SK-MEL-5 (cell line): ENCODE measurements at places on chromosomes 4 and X.

- peak; percentile 8 for DNase-seq
Observed at GRCh38 chr4:23130845-23131244, 438.1 kb downstream of the GBA3 start.

DNA sequence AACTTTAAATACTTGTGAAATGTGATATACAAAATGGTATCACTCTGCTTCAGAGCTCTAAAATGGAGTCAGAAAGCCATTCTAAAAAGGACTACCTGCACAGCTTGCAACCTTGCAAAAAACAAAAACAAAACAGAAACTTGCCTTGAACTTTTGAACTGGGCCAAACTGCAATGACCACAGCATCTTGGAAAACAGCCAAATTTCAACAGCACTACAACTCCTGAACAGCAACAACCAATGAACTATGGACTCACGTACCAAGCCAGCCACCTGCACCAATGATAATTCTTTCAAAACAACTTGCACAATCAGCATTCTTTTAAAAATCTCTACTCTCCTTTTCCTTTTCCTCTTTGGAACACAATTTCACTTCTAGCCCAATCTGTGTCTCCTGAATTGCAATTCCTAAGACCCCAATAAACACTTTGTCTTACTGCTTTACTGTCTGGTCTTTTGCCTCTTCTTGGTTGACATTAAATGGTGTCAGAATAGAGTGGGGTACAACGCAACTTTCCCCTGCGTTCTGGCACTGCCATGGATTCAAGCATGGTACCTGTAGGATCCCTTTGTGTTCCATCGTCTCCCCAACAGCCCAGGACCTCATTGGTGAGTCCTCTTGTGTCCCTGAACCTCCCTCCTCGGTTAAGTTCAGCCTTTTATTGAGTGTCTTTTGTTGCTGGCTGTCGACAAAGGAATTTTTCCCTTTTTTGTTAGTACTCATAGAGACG lies 35.7 kb upstream of the FMR1 start:
- DNase-seq = no peak

GRCh38 chrX:49884290-49884862 lies 5.1 kb downstream of the USP27X start:
- DNase-seq = peak; percentile 78

DNA sequence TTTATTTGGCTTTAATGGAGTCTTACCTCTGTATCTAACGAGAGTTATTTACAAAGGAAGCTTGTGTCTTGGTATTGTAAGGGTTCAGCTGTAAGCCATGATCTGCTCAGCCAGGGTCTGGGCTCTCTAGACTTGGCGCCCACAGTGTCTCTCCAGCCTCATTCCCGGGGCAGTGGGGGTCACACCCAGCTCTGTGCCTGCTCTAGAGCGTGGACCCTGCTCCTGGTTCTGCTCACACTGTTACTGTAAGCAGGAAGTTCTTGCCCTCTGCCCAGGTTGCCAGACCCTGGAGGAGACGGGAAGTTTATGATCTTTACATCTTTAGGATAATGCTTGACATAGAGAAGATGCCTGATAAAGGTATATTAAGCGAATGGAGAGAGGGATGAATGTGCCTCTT lies 235.7 kb downstream of the PTTG2 start:
- DNase-seq = no peak

- no peak for DNase-seq
Observed at GRCh38 chrX:22396408-22396807, 123.7 kb downstream of the CBLL2 start.

- peak; percentile 36 for DNase-seq
Observed at GRCh38 chr4:41882625-41883347, 52.4 kb upstream of the TMEM33 start.

- no peak for DNase-seq
Observed at GRCh38 chr4:27592738-27593137, 732.1 kb downstream of the STIM2 start.

- no peak for DNase-seq
Observed at GRCh38 chr4:38497121-38497520, 166.9 kb upstream of the KLF3 start.

DNA sequence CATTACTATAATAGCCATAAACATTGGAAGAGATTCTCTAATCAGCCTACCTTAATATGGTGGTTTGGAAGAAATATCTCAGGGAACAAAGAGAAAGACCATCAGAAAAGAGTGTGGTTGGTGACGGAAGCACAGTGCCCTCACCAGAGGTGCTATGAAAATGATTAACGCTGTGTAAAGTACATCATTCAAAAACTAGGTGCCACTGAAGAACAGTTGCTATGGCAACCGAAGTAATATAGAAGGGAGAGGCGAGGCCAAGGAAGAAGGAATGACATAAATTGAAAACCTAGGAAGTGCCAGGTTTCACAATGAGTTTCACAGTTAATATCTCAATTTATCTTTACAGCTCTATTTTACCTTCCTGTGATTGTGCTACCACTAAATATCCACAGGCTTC lies 57.0 kb upstream of the ARSJ start:
- DNase-seq = no peak

DNA sequence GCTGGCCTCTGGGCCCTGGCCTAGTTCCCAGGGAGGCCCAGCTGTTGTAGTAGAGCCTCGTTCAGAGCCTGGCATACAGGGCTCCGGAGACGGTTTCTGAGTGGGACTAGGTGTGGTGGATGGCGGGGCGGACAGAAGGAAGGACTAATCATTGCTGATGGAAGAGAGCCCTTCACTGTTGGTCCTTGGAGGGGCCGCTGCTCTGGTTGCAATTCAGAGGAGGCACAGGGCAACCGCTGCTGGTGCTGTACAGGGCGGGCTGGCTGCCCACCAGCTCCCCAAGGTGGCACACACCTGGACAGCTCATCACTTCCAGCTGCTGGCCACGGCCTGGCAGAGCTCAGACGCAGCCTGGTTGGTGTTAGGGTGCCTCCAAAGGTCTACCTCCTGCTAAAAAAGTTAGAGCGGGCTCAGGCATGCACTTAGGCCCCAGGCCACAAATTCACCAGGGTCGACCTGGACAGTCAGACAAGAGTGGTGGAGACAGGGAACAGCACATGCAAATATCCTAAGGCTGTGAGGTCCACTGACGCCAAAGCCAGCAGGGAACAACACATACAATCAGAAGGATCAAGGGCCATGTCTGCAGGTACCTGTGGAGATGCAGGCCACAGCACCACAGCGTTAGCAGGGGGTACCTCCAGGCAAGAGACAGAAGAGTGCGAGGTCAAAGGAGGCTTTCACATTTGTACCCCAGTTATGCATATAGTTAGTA lies 7.5 kb upstream of the RNF4 start:
- no peak for DNase-seq
